ENCODE measurements at places on chromosomes 1 and 21.
A peak's percentile ranks its signal among the peaks of the same experiment; 100 is the strongest.

DNA sequence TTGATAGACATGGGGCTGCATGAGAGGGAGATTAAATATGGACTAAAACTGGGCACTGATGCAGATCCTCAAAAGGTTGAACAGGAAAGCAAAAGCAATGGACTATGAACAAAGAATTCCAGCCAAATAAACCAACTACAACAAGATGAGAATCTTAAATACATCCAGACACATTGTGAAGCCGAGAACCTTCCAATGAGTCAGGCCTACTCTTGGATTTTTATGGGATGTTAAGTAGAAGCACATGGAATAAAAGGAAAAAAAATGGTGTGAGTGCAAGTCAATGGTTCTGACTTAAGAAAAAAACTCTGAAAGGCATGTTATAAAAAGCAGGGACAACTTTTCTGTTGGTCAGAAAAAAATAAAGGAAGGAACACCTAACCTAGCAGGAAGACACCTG lies 227.2 kb downstream of the DPYD start:
- no peak for DNase-seq

DNA sequence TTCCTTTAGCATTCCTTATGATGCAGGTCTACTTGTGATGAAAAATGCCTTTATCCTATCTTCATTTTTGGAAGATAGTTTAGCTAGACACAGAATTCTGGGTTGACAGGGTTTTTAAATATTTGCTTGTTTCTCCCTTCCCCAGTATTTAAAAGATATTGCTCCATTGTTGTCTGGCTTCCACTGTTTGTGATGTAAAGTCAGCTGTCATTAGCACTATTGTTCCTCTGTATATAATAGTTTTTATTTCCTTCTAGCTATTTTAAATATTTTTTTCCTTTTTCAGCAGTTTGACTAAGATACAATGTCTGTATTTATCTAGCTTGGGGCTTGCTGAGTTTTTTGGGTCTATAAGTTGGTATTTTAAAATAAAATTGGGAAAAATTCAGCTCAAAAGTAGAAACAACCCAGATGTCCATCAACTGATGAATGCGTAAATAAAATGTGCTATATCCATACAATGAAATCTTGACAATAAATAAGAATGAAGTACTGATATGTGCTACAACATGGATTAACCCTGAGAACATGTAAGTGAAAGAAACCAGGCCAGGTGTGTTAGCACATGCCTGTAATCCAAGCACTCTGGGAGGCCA lies 11.2 kb downstream of the IFT25 start:
- no peak for DNase-seq

GRCh38 chr1:162475089-162475488 lies 22.5 kb upstream of the UHMK1 start:
- DNase-seq = no peak

GRCh38 chr1:94606471-94606870 lies 64.9 kb upstream of the F3 start:
- no peak for DNase-seq

DNA sequence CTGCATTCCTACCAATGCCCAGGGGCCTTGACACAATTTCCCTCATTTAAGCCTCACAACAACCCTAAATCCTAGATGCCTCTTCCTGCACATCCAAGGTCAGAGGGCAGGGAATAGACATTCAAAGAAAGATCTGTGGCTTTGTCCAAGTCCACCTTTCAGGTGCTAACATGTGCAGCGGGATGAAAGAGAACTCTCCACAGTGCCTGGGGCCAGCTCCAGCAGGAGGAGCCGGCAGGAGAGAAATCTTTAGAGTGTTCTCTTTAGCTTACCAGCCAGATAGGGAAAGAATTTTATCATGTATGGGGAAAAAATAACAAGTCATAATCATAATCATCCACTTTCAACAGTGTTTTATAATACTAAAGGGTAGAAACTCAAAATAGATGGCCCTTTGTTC lies 319.7 kb downstream of the MATN1 start:
- no peak for DNase-seq

GRCh38 chr1:9448132-9449109 lies 90.8 kb upstream of the SLC25A33 start:
- no peak for DNase-seq

DNA sequence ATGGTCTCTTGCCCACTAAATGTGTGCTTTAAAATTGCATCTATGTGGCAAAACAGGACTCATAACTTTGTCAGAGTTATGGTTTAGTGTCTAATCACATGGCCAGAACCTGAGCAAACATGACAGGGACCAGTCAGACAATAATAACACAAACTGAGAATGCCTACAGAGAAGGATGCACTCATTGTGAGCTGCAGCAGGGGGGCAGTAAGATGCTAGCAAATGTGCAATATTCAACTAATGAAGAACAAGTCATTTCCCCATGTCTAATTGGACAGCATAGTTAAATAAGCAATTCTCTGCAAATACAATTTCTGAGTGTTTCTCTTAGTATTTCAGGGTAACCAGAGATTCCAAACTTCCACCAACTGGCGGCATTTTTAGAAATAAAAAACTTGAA lies 30.8 kb downstream of the SPAG17 start:
- DNase-seq = no peak

DNA sequence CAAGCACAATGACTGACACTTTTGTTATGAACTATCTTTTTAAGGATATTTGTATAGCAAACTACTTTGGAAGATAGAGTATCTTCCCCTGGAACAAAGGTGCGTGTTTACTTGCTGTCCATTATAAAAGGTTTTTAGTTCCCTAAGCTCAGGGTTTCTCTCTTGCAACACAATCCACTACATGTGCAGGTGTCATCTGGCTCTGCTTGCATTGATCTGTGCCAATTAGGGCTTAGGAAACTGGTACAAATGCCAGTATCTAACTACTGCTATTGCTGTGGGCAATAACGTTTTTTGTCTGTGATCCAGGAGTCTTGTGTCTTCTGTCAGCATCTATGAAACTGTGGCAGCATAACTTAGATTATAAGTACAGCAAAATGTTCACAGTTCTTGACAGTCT lies 68.3 kb upstream of the ABCD3 start:
- DNase-seq = no peak

- DNase-seq = no peak
These were observed 121.6 kb downstream of the PLPPR4 start for GRCh38 chr1:99385852-99386251.

- no peak for DNase-seq
These were observed 177.8 kb downstream of the GIPC2 start for GRCh38 chr1:78223417-78224215.

- DNase-seq = no peak
These were observed 2.1 kb downstream of the LINGO4 start for GRCh38 chr1:151803164-151803563.

DNA sequence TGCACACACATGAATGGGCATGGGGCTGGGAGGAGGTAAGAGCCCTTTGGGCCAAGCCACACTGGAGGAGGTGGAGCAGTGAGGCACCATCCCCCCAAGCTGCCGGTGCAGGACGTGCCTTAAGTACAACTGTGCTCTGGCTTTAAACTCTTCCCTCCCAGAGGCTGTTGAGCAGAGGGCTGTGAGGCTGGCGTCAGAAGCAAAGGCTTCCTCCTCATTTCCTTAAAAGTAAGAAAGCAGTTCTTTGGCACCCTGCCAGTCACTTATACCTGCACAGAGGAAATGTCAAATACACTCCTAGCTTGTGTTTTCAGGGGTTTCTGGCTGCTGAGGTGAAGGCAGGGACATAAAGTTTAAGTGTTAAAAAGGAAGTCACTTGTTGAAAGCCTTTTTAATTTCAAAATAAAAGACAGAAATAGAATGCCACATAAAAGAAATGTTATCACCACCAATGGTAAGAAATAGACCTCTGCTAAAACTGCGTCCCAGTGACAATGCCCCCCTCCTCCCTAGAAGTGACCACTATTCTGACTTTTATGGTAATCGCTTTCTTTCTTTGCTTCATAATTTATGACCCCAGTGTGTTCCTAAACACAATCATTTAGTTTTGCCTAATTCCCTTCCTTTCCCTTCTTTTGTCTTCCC lies 33.0 kb downstream of the LAMC2 start:
- DNase-seq = no peak

- DNase-seq = no peak
These were observed 19.3 kb downstream of the HS2ST1 start for GRCh38 chr1:86933562-86934377.

GRCh38 chr1:240001177-240001740 lies 90.4 kb upstream of the FMN2 start:
- DNase-seq = no peak

DNA sequence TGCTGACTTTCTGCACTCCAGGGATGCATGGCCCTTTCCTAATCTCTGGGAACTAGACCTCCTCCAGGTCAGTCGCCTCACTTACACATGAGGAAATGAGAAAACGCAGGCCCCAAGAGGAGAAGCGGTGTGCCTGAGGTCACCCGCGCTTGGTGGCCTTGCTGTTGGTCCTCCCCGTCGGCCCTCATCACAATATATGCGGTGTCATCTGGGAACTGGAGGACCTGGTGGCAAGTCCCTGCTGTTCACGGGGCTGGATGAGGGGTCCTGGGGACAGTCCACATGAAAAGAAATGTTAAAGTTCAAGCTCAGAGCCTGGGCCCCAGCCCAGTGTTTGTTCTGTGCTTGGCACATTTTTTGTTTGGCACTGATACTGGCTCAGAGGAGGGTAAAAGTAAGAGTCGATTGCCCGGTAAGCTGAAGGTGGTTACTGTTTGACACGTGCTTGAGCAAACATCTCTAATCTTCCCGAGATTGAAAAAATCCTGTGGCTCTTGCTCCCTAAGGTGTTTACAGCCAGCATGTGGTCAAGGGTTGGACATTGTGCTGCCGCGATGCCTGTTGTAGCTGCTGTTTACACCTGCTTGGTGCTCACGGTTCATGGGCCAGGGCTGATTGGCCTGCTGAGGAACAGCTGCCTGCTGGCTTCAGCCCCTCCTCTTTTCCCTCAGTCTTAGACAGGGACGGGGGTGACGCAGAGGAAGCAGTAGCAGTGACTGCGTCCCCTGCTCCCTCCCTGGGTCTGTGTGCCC lies 5.2 kb downstream of the COQ8A start:
- no peak for DNase-seq

- DNase-seq = no peak
These were observed 785 bp downstream of the ZNF697 start for GRCh38 chr1:119647228-119647733.

GRCh38 chr1:151993084-151993733 lies 450 bp downstream of the S100A10 start:
- no peak for DNase-seq

- DNase-seq = no peak
These were observed 5.2 kb upstream of the S100A2 start for GRCh38 chr1:153570874-153571273.

DNA sequence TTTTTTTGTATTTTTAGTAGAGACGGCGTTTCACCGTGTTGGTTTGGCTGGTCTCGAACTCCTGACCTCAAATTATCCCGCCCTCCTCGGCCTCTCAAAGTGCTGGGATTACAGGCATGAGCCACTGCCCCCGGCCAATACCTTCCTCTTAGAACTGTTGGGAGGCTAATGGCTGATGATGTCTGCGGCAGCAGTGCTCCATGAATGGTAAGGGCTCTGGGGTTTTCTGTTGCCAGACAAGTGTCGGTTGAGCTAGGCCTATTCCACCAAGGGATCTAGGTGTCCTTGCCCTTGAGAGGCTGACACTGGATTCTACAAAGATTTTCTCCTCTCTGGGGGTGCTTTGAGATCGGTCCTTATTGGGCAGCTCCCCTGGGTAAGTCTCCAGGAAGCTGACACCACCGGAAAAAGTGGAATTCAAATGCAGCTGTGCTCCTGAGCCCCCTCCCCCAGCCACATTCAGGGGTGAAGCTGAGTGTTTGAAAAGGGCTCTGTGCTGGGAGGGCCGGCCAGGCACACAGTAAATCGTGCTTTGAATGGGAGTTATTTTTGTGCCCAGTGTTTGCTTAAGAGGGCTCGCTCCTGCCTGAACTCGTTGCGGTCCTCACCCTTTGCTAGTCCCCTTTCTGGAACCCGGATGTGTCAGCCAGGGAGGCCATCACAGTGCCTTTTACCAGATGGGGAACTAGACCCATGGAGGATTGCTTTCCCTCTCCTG lies 5.2 kb downstream of the SOX13 start:
- DNase-seq = peak; percentile 43

DNA sequence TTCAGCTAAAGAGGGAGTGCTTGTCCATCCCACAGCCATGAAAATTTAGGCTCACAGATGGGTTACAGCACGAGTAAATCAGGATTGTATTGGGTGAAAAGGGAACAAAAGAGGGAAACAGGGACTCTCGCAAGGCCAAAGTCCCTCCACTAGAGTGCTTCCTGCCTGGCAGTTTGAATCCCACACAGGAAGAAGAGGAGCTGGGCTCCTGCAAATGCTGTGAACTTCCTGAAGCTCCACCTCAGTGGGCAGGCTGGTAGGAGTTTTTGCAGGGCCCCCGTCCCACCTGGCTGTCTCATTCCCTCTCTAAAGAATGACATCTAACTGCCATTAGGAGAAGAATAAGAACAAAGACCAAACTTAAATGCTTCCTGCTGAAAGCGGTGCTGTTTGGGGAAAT lies 712.0 kb upstream of the PRMT6 start:
- no peak for DNase-seq

- DNase-seq = no peak
These were observed 53.3 kb upstream of the SYT14 start for GRCh38 chr1:209884665-209885117.
